Hippocampal formation (tissue), 2 donors: ENCODE measurements at places on chromosomes 6 and 20.

- DNase-seq, result no peak
Measured at GRCh38 chr20:25227317-25227831, 20.5 kb upstream of the PYGB start.

GRCh38 chr6:141403103-141403502 is 729.6 kb upstream of the GJE1 start:
- DNase-seq, result no peak

- no peak for DNase-seq
Measured at GRCh38 chr6:3340358-3340802, 81.6 kb downstream of the PSMG4 start.

- DNase-seq, result no peak
Measured at GRCh38 chr6:25898289-25898977, 24.4 kb upstream of the SLC17A3 start.

GRCh38 chr6:31180500-31180899 is 10.0 kb upstream of the POU5F1 start:
- DNase-seq, result no peak

DNA sequence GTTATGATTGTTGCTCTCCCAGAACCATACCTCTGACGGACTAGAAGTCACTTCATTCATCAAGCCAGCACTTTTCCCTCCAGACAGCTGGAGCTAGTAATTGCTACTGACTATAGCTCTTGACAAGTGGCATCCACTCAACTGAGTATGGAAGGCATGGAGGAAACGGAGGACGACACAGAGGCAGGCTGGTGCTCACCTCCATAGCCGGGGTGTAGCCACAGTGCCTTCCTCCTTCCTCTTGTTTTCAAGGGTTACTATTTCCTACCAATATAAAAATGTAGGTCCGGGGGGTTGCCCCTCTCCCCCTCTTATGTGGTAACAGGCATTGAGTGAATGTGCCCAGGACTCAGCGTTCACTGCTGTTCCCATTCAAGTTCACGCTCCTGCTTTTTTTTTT is 23.5 kb upstream of the FOXC1 start:
- DNase-seq, result no peak

- DNase-seq, result no peak
Measured at GRCh38 chr6:56766139-56766805, 123.6 kb upstream of the DST start.

GRCh38 chr6:112511441-112511840 is 164.3 kb downstream of the RFPL4B start:
- DNase-seq, result no peak
